GOT3 (cell line): ENCODE measurements at places on chromosomes 11 and 22.

DNA sequence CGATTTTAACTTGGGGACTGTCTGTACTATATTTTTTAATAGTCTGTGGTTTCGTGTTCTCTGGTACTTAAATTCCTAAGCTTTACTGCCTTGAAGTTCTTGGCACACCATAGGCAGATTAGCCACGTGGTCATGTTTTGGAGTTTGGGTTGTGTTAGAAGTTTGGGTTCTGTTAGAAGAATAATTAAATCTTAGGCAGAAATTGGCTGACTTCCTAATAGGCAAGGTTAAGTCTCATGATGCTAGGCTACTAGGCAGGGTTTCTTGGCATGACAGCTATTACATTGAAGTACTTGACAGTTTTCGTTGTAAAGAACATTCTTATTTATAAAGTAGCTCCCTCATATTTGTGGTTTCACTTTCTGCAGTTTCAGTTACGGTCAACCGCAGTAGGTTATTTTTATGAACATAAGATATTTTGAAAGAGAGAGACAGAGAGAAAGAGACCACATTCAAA is 30.0 kb upstream of the MMP7 start:
- DNase-seq, result no peak

- no peak for DNase-seq
Observed at GRCh38 chr11:11978098-11978637, 30.3 kb downstream of the DKK3 start.

DNA sequence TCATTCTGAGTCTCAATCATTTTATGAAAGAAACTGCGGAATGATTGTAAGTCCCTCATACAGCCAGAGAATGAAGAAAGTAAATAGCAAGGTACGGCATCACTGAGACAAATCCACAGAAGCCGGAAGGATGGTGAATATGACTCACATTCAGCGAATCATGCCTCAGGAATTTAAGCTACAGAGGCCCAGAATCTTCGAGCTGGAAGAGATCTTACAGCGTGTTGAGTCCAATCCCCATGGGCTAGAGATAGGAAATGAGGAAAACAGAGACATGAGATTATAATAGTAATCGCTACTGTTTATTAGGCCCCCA is 173.2 kb downstream of the KIF18A start:
- DNase-seq, result no peak

DNA sequence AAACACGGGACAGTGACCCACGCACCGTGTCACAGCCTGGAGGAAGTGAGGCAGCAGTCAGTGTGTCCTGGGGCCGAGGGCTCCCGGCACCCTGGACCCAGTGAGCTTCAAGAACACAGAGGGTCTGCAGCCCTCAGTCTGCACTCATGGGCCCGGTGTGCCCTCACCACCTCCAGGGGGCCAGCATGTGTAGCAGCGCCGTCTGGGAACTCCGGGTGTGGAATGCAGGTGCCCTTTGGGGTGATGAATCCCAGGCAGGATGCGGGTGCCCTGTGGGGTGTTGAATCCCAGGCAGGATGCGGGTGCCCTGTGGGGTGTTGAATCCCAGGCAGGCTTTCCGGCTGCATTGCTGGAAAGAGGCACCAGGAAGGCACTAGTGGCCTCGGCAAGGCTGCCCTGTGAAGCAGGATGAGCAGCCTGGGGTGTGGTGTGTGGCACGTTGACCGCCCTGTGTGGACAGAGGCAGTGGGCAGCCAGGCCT is 1399.9 kb downstream of the BRD1 start:
- DNase-seq, result no peak

DNA sequence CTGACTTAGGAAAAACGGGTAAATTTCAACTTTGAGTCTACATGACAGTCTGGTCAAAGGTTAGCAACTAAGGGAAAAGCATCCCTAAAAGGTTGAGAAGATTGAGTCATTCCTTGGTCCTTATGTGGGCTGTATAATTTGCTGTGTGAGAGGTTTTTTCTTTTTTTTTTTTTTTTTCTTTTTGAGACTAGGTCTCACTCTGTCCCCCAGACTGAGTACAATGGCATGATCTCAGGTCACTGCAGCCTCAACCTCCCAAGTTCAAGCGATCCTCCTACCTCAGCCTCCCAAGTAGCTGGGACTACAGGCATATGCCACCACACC is 101.4 kb downstream of the MRTFA start:
- DNase-seq, result no peak

- DNase-seq, result no peak
Observed at GRCh38 chr11:94507485-94507884, 4.8 kb upstream of the C11orf97 start.

DNA sequence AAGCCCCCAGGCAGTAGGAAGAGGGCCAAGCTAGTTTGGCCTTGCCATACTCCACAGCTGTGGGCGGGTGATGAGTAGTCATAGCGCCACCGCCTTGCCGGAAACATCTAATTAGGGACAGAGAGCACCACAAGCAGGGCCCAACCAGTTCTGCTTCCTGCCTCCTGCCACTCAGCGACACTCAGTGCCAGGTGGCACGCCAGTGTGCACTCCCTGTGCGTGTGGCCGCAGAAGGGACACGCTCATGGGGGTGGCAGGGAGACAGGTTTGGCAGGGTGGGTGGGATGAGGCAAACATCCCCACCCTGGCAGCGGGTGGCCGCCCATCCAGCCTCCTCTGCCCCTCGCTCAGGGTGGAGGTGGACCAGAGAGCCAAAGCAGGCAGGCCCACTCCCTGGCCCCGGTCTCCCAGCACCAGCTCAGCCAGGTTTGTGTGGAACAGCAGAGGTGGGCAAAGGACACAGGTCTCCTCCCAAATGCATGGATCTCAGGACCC is 4.9 kb downstream of the OVOL1 start:
- no peak for DNase-seq

- DNase-seq, result no peak
Observed at GRCh38 chr22:18056807-18057474, 20.8 kb upstream of the PEX26 start.

GRCh38 chr22:31474743-31475142 is 14.9 kb downstream of the EIF4ENIF1 start:
- DNase-seq, result no peak

GRCh38 chr11:68839911-68840641 is 1.6 kb downstream of the CPT1A start:
- no peak for DNase-seq

DNA sequence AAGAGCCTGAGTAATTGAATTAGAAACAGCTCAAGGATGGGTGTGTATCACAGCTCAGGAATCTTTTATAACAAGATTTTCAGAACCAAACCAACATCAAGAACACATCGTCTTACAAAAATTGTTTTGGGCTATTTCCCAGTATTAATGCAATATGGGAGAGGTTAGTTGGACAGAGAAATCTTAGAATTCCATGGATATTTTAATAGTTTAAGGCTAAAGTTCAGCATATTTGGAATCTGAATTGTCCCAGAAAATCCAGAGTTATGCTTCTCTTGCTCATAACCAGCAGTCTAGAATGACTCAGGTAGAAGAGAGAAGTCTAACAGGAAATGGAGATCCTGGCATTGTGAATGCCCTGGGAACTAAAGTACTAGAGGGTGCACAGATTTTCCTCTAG is 74.6 kb downstream of the ADM start:
- no peak for DNase-seq

DNA sequence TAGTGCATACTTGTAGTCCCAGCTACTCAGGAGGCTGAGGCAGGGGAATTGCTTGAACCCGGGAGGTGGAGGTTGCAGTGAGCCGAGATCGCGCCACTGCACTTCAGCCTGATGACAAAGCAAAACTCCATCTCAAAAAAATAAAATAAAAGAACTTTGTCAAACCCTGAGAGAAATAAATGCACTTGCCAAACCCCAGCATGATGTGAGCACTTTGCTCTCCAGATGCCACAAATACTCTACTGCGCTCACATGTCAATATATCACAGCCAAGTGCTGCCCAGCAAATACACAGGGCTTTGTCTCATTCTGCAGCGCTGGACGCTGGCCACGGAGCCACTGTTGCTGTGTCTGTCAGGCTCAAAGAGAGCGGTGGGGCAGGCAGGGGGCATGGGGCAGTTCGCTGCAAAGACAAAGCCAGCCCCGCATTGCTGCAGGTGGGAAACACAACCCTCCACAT is 45.1 kb downstream of the AHNAK start:
- no peak for DNase-seq

GRCh38 chr22:39287076-39287725 is 32.2 kb downstream of the RPL3 start:
- DNase-seq, result no peak

- DNase-seq, result no peak
Observed at GRCh38 chr11:76837696-76838677, 22.7 kb upstream of the ACER3 start.

DNA sequence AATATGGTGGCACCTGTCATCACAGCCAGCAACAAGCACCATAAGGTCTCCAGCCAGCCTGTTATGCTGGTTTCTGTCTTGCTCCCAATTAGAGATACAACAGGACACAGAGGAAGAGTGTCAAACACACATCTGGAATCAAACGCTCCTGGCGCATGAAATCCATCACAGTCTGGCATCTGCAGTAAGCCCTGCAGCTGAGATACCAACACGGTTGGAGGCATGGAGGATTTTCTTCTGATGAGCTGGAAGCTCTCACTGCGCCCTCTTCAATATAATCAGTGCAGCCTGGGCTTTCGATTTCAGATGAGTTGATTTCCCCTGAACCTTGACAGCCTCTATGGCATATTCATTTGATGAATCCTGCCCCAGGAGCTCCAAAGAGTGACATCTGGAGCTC is 27.8 kb upstream of the CARS1 start:
- no peak for DNase-seq

DNA sequence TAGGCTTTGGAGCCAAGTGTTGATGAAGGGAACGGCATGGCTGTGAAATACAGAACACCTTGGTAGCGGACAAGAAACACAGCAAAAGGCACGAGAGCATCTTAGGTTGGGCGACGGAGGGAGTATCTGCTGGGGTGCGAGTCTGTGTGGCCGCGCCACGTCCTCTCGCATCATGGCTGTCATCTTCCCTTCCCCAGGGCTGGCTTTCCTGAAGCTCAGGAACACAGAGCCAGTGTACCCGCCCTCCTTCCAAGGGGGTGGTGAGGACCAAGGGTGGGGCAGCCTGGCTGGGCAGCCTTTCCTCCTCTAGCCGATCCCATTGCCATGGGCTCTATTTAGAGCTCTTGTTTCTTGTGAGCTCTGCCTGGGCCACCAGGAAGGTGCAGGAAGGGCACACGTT is 154.4 kb downstream of the FEZ1 start:
- no peak for DNase-seq

DNA sequence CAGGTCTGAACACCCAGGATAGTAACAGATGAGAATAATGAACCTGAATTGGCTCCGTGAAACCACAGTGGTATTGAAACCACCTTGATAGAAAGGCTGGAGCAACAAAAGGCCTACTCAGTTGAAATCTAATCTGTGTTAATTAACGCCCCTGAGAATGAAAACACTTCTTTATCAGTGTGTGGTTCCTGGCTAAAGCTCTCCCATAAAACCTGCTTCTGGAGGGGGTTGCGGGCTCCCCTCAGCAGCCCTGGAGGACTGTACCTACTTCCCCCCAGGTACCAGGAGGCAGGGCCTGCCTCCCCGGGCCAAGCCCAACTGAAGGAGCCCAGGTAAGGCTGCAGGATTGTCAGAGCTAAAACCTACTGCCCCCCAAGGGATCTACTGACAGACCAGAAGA is 54.6 kb downstream of the PLEKHA7 start:
- no peak for DNase-seq

DNA sequence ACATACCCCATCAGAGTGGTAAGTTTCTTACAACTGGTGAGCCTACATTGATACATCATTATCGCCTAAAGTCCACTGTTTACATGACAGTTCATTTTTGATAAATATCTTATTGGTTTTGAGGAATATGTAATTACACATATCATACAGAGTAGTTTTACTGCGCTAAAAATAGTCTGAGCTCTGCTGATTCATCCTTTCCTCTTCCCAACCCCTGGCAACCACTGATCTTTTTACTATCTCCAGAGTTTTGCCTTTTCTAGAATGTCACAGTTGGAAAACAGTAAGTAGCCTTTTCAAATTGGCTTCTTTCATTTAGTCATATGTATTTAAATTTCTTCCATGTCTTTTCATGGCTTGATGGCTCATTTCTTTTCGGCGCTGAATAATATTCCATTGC is 112.8 kb downstream of the LARGE1 start:
- no peak for DNase-seq

DNA sequence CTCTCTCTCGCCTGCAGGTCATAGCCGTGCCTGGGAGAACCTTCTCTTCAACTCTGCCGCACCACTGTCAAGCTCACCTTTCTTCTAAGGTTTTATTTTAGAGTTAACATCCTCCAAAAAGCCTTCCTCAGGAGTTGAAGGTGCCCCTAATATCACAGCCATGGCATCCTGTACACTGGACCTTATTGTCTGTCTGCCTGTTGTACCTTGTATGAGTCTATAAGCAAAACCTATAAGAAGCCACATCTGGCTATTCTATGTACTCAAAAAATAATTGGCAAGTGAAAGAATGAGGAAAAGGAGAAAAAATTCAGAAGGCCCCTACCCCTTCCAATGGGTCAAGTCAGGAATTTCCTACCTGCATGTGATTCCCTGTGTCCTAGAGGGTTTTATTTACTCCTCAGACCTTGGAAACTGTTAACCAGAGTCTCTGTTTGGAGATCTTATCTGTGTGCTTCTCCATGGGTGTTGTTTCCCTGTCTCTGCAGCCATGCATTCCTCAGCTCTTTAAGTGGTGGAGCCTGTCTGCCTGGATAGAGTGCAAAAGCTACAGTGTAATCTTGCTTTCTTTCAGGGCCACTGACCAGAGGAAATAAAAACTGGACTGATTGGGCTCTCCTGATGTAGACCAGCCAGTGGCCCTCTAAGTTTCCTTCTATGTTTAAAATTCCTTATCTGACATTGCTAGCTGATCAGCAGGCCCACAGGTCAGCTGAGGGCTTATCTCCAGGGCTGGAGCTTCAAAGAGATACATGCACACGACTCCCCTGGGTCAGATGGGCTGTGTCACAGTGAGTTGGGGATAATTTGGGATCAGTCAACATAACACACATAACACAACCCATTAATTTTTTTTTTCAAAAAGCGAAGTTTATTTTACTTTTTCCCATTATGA is 37.6 kb upstream of the TMEM135 start:
- DNase-seq, result no peak

DNA sequence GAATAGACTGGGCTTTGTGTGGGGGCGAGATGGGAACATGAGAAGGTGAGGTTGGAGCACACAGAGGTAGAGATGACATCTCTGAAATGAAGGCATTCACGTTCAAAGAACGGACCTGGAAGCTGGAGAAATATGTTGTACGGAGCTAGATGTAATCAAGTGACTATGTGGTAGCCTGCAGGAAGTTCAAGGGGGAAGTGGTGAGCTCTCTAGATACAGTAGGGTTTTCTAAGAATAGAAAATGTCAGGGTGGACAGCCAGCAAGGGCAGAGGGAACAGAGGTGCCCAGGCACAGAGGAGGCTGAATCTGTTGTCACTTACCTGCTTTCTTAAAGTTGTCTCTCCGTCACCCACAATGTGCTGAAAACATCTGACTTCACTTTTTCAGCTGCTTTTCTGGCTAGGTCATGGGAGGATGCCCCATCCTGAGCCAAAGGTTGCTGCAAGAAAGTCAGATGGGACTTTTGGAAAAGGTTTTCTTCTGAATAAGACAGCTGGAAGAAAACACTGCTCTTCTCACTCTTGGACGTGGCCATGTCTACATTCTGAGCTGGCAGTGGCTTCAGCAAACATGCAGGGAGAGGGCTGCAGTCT is 171.5 kb upstream of the B3GAT1 start:
- DNase-seq, result no peak

GRCh38 chr11:65290448-65291165 is 24.1 kb upstream of the CDC42EP2 start:
- peak; percentile 10 for DNase-seq

- DNase-seq, result peak; percentile 2
Observed at GRCh38 chr11:114354076-114354475, 46.2 kb downstream of the C11orf71 start.

- no peak for DNase-seq
Observed at GRCh38 chr22:19905347-19906276, 36.0 kb upstream of the COMT start.

GRCh38 chr22:19044381-19044780 is 77.8 kb downstream of the DGCR2 start:
- DNase-seq, result no peak
